GM23248 (cell line): ENCODE measurements at places on chromosomes 13 and 19. TPM values are rescaled to one million over a fixed set of nuclear protein-coding genes. Genes with fewer than 3 reads are reported as not detected.

- peak; percentile 97 for DNase-seq
Observed at GRCh38 chr13:24671386-24672113, 8.7 kb upstream of the ATP12A start.

APOE gene
- total RNA-seq: 0.76 TPM in 1 of 2 replicates, not detected in the other

APLP1 gene
- total RNA-seq: 10.6 and 20.4 TPM in 2 replicates

FXYD3 gene
- total RNA-seq: not detected in 2 replicates

GRCh38 chr19:39542206-39542605, 2.2 kb upstream of the EID2 start:
- no peak for DNase-seq

DNA sequence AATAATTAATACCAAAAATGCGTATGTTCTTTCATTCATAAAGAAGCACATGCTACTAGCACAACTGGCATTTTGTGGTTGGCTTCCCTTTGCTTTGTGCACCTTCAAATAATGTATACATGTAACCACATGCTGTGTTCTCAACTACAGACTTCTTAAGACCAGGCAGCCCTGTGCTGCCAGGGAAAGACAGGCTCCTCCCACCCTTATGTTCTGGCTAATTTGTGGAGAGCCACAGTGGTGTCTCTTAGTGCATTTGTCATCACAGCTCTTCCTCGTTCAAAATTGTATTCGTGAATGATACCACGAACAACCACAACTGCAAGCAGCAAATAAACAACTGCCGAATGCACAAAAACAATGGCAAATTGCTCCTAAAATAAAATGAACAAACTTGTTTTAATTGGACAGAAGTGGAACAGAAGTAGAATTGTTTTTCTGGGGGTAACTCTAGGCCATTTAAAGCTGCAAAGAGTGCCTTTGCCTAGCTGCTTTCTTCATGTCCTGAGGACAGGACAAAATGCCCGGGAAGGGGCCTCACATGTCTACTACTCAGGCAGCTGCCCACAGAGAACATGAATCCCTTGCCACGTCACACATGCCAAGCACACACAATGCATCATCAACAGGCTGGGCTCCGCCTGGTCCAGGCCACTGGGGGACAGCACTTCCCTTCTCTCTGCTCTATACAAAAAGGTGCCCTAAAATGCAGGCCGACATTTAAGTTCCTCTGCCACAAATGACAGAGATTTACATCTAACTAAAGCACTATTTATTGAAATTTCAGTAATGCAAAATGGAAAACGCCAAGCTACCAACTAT, 21.7 kb downstream of the IRS2 start:
- DNase-seq: peak; percentile 46

OR10H1 gene
- total RNA-seq: not detected in 2 replicates

DNA sequence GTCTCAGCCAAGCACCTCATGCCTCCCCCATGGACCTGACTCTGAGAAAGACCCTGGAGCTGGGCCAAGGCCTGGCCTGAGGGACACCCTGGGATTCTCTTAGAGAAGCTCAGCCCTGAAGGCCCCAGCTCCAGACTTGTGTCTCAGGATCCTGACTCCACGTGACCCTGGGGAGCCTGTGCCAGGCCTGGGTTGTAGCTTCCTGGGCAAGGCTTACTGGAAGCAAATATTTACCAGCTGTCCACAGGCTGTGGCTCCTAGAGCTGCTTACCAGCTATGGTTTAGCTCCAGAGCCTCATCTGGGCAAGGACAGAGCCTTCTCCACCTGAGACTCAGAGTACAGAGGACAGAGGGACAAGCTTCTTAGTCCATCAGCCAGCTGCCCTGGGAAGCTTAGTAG, 61.0 kb upstream of the CEACAM8 start:
- DNase-seq: peak; percentile 8

DNA sequence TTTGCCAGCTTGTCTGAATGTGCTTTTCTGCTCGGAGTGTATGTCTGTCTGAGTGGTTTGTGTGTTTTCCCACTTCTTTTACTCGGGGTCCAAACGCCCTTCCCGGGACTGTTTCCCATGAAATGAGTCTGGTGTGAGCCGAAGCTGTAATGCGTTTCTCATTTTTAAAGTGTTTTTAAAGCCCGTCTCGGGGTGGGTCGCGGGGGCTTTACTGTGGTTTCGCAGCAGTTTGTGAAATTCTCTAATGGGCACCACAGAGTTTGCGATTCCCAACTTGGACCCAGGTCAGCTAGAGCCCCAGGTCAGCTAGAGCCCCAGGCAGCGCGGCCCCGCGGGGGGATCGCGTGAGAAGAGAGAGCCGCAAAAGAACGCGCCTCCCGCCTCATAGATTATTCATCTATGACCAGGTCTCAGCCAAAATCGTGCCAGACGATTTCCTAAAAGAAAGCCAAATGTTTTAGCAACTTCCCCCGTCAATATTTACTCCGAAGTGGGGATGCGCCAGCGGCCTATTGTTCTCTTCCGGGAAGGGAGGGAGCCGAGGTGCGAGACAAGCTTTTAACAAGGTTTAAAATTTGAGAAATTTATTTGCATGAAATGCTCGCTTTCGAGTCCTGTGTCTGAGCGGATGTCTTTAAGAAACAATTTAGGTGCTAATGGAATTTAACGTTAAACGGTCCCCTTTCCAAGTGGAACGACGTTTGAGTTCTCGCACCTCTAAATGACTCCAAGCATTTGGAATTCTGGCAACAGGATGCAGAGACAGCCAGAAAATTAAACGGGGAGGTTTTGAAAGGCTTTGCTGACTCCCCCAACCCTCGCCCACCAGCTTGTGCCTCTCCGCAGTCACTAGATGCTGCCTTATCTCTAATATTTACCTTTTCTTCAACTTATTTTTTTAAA, 2.2 kb downstream of the ZIC2 start:
- peak; percentile 57 for DNase-seq

DNA sequence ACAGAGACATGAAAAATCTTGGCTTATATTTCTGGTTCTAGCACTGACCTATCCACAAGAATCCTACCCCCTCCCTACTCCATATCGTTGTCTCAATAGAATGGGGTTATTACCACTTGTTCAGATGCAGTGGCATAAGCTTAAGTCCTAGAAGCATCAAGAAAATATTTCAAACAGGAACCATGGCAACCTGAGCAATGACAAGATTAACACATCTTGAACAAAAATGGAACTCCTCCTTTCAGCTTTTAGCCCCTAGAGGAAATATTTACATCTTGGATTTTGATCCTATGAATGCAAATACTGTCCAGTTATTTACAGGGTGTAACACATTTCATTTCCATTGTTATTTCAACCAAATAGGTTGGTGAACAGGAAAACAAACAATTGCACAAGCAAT, 46.1 kb upstream of the TSC22D1 start:
- DNase-seq: peak; percentile 30

- no peak for DNase-seq
Observed at GRCh38 chr13:71864094-71864985, 2.7 kb downstream of the DACH1 start.

GRCh38 chr19:50000038-50000840, 24.9 kb downstream of the VRK3 start:
- DNase-seq: no peak

ZNF575 gene
- 0.22 TPM in 1 of 2 replicates, not detected in the other for total RNA-seq

DNA sequence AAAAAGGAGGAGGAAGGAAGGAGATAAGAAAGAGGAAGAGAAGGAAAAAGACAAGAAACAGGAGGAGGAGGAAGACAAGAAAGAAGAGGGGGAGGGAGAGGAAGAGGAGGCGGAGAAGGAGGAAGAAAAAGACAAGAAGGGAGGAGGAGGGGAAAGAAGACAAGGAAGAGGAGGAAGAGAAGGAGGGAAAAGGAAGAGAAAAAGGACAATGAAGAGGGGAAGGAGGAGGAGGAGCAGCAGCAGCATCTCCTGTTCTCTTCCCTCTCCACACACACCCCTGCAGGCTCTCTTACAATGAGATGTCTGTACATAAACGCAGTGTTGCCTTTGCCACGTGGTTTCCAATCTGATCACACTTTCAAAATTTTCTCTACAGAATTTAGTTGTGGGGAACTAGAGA, 66.6 kb downstream of the RUBCNL start:
- DNase-seq: no peak

GRCh38 chr13:113592571-113592970, 8.0 kb downstream of the TFDP1 start:
- peak; percentile 25 for DNase-seq

GRCh38 chr13:37403776-37404527, 194.6 kb downstream of the POSTN start:
- peak; percentile 81 for DNase-seq

DNA sequence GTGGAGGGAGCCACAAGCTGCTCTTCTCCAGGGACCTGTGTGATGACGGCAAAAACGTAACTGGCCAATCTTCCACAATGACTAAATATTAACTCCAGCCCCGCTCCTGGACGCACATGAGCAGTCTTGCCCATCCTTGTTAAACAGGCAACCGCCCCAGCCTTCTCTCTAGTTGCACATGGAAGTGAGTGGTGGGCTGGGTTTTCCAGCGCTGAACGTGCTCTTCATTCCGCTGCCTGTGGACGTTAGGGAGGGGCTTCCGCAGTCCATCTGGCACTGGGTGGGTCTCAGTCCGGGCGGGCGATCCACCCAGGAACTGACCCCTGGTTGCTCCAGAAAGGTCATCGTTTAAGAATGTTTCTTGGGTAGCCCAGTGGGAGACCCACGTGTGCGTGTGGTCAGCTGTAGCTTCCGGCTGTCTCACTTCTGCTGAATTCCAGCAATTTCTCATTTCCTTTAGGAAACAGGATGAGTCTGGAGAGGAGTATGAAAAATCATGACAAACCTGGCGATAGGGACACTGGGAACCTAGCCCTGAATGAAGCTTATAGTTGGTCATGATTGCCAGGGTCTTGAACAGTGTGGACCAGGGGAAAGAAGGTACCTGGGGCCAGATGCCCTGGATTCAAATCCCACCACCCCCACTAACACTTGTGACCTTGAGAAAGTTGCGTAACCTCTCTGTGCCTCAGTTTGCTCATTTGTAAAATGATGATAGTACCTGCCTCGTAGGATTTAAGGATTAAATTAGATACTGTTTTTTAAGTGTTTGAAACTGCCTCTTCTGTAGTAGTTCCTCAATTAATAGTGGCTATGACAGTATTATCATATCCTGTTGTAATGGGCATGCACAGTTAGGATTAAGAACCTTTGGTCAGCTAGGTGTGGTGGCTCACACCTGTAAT, 92.6 kb downstream of the SIPA1L3 start:
- peak; percentile 97 for DNase-seq

CEACAM4 gene
- not detected in 2 replicates for total RNA-seq

KRTDAP gene
- total RNA-seq: not detected in 2 replicates

- no peak for DNase-seq
Observed at GRCh38 chr13:31372454-31372853, 172.7 kb downstream of the B3GLCT start.

GRCh38 chr13:34914416-34914815, 27.7 kb upstream of the NBEA start:
- DNase-seq: no peak

- no peak for DNase-seq
Observed at GRCh38 chr19:41403181-41403970, 5.8 kb downstream of the BCKDHA start.

- peak; percentile 49 for DNase-seq
Observed at GRCh38 chr13:20221772-20222171, 10.3 kb downstream of the GJB6 start.

PRODH2 gene
- total RNA-seq: not detected in 2 replicates

GRCh38 chr13:34411177-34411576, 530.9 kb upstream of the NBEA start:
- no peak for DNase-seq

GRCh38 chr19:39070888-39071287, 13.3 kb upstream of the ACP7 start:
- peak; percentile 28 for DNase-seq

- peak; percentile 6 for DNase-seq
Observed at GRCh38 chr13:96093296-96094006, 3.5 kb downstream of the HS6ST3 start.

- DNase-seq: no peak
Observed at GRCh38 chr13:38566519-38566918, 120.4 kb upstream of the FREM2 start.

CDADC1 gene
- 1.8 and 8.7 TPM in 2 replicates for total RNA-seq

GPC5 gene
- total RNA-seq: 0.32 TPM in 1 of 2 replicates, not detected in the other

DNA sequence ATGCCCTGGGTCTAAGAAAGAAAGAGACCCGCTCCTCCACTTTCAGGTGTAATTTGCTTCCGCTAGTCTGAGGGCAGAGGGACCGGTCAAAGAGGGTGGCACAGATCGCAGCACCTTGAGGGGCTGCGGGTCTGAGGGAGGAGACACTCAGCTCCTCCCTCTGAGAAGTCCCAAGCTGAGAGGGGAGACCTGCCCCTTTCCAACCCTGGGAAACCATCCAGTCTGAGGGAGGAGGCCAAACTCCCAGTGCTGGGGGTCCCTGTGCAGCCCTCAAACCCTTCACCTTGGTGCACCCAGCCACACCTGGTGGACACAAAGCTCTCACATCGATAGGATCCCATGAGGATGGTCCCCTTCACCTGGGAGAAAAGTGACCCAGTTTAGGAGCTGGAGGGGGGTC, 13.0 kb downstream of the MISP start:
- no peak for DNase-seq

DNA sequence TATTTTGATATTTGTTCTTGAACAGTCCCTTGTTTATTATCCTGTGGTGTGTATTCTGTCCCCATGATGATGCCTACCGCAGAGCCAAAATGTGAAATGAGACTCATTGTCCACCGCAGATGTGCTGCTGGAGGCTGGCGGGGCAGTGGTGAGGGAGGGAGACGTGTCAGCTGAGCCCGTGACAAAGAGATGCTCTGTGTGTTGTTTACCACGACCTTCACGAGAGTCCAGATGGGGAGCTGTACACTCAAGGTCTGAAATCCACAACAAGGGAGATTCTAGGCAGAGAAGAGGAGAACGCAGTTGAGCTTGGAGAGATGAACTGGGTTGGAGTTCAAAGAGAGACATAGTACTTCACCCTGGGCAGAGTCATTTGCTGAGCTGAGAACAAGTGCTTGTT, 20.8 kb upstream of the AMER2 start:
- no peak for DNase-seq

GRCh38 chr19:19425170-19425875, 19.8 kb downstream of the GATAD2A start:
- DNase-seq: no peak

- no peak for DNase-seq
Observed at GRCh38 chr13:77031656-77032243, 4.8 kb upstream of the FBXL3 start.

DNA sequence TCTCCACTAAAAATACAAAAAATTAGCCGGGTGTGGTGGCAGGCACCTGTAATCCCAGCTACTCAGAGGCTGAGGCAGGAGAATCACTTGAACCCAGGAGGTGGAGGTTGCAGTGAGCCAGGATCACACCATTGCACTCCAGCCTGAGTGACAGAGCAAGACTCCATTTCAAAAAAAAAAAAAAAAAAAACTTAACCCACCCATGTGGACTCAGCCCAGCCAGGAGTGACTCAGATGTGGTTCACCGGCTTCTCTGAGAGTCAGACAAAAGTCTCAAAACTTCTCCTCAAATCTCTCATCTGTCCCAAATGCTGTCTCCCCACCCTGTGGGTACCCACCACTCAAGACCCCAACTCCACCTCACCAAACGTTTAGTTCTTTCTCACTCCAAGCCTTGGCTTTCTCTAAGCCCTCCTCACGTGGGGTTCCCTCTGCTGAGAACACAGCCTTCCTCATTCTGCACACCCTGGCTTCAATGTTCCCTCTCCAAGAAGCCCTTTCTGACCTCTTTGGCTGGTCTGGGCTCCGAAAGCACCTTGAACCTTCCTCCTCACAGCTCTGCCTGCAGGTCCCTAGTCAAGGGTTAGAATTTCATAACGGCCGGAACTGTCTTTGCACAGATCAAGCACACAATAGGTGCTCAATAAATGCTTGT, 11.1 kb upstream of the RAB3A start:
- DNase-seq: peak; percentile 86
